Esophagus (tissue), 2 donors: ENCODE measurements at places on chromosomes 7 and 10. TPM values are rescaled to one million over a fixed set of nuclear protein-coding genes. Genes with fewer than 3 reads are reported as not detected.

The VSTM4 gene
- 1.2 TPM for polyA plus RNA-seq

The NANOS1 gene
- polyA plus RNA-seq = 1.3 TPM

The MMRN2 gene
- polyA plus RNA-seq = 6.4 TPM

The WNT16 gene
- polyA plus RNA-seq = 0.05 TPM
